ENCODE measurements at places on chromosomes 7 and 10.

- DNase-seq, result peak; percentile 23
Observed at GRCh38 chr7:21944616-21945453, 864 bp downstream of the CDCA7L start.

- no peak for DNase-seq
Observed at GRCh38 chr10:92323079-92323478, 32.1 kb downstream of the MARCHF5 start.

DNA sequence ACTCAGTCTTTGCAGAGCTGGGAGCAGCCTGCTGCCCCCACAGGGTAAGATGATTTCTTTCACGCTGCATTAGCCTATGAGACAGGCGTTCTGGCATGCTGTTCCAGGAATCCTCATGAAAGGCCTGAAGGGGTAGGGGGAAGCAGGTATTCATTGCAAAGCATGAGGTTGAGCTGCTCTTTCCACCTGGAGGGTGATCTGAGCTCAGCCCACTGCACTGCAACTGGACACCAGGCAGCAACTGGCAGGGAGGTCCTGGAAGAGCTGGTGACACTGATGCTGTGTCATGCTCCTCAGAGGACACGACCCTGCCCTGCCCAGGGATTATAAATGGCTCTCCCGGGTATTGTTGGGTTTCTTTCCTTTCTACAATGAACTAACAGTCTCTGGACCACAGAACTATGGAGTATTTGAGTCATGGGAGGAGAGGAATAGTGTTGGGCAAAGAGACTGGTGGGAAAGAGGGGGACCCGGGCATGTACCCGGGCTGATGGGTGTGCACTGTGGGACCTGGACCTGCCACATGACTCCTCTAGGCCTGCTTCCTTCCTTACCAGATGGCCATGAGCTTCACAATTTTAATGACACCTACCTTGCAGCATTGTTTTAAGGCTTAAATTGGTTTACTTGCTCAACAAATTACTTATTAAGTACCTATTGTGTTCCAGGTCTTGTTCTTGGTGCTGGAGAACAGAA lies 24.3 kb downstream of the SLC25A28 start:
- DNase-seq, result no peak

- no peak for DNase-seq
Observed at GRCh38 chr7:153415632-153416031, 636.6 kb upstream of the DPP6 start.

DNA sequence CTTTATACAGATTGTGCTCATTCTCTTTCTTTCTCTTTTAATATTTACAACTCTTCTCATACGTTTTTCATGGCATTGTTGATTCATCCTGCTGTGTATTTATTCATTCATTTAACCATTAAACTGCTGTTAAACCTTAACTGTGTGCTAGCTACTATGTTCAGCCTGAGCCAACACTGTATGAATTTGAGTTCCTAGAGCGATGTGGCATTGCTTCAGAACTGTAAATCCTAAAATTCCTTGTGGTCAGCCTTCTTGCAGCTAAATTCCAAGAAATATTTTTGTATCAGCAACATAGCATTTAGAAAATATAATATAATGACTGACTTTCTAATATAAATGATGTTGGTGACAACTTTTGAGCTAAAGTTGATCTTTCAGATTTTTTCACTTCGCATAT lies 184.7 kb upstream of the FZD1 start:
- no peak for DNase-seq

- no peak for DNase-seq
Observed at GRCh38 chr7:120185940-120186682, 86.9 kb upstream of the KCND2 start.

DNA sequence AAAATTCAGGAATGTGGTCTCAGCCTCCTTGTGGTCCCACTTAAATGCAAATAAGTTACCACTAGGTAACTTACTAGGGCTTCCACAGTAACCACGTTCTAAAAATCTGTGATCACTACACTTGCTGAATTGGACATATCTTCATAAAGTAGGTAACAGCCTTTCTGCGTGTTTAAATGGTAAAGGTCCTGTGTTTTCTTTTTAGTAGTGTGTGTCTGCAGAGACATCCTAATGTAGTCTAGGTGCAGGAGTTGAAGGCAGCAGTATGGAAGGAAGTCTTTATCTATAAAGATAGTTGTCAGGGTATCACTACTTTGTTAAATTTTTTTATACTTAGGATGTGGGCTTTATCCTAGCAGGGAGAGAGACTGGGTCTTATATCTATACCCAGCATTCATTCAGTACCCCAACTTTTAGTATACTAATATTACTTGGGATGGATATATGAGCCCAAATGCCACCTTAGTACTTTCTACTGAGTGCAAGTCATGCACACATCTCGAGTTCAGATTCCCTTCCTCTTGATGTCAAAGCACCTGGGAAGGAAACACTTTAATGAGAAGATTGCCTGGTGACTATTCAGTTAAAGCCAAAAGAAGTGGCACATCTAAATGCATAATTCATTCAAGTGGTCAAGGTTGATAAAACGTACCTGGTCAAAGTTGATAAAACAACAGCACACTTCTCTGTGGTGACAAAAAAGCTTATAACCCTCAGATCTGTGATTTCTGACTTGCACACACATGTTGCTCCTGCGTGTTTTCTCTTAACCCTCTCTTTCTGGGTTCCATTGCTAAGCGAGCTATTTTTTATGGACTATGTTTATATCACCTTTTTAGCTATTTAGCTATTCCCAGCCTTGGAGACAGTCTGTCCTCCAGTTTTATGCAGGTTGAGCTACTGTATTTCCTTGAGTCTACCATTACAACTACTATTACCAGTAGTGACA lies 281.1 kb upstream of the DKK1 start:
- DNase-seq, result no peak

DNA sequence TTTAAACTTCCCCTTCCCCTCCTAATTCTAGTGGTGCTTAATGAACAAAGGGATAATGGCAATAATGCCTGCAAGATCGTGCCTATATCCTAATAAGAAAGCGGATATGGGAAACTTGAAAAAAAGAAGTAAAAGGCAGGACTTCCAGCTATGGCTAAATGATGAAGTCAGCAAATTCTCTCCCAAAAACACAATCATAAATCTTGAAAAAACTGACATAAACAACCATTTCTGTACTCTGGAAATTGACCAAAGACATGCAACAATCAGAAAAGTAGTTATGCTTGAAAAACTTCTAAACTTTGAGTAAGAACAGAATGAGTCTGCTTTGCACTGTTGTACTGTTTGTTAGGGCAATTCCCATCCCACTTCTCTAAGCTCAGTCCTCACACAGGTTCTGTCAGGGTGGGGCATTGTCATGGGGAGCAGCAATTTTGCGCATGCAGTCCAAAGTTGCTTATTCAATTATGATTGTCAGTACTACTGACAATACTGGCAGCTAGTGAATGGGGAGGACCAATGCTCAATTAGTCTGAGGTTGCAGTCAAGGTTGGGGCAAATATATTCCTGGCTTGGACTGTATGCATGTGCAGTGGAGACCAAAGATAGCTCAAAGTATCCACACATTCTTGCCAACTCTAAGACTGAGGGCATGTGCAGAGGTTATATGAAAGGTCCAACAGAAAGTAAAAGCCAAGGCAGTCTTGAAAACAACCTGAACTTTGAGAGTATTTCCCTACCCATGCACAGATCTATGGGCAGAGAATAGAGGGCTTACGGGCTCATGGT lies 34.1 kb upstream of the ARHGAP22 start:
- DNase-seq, result peak; percentile 41

- DNase-seq, result peak; percentile 74
Observed at GRCh38 chr7:22601408-22601807, 101.4 kb upstream of the STEAP1B start.
